ENCODE measurements at places on chromosomes 11 and 22.

DNA sequence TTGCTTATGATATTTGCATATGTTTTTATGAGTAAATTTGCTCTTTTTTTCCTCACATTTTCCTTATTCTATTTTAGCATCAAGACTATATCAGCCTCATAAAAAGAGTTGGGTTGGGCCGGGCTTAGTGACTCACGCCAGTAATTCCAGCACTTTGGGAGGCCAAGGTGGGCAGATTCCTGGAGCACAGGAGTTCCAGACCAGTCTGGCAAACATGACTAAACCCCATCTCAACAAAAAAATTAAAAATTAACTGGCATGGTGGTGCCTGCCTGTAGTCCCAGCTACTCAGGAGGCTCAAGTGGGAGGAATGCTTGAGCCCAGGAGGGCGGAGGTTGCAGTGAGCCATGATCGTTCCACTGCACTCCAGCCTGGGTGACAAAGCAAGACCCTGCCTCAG is 148.8 kb upstream of the ANO5 start:
- no peak for DNase-seq

GRCh38 chr11:31422703-31423102 is 53.0 kb downstream of the DNAJC24 start:
- DNase-seq = no peak

- DNase-seq = no peak
Measured at GRCh38 chr11:113465786-113466185, 9.4 kb downstream of the DRD2 start.

GRCh38 chr22:18114495-18114894 is 3.9 kb downstream of the TUBA8 start:
- DNase-seq = no peak

GRCh38 chr11:72683782-72684200 is 9.6 kb upstream of the PDE2A start:
- peak; percentile 19 for DNase-seq

GRCh38 chr22:37635157-37635556 is 4.3 kb upstream of the SH3BP1 start:
- no peak for DNase-seq
